ENCODE measurements at places on chromosomes 2 and 18.

- no peak for DNase-seq
Measured at GRCh38 chr2:239194731-239195317, 206.0 kb downstream of the HDAC4 start.

GRCh38 chr2:237673130-237674001 is 46.0 kb downstream of the LRRFIP1 start:
- peak; percentile 92 for DNase-seq

GRCh38 chr18:62028715-62029114 is 135.9 kb upstream of the RNF152 start:
- no peak for DNase-seq

GRCh38 chr2:114534116-114535084 is 92.0 kb downstream of the DPP10 start:
- no peak for DNase-seq

DNA sequence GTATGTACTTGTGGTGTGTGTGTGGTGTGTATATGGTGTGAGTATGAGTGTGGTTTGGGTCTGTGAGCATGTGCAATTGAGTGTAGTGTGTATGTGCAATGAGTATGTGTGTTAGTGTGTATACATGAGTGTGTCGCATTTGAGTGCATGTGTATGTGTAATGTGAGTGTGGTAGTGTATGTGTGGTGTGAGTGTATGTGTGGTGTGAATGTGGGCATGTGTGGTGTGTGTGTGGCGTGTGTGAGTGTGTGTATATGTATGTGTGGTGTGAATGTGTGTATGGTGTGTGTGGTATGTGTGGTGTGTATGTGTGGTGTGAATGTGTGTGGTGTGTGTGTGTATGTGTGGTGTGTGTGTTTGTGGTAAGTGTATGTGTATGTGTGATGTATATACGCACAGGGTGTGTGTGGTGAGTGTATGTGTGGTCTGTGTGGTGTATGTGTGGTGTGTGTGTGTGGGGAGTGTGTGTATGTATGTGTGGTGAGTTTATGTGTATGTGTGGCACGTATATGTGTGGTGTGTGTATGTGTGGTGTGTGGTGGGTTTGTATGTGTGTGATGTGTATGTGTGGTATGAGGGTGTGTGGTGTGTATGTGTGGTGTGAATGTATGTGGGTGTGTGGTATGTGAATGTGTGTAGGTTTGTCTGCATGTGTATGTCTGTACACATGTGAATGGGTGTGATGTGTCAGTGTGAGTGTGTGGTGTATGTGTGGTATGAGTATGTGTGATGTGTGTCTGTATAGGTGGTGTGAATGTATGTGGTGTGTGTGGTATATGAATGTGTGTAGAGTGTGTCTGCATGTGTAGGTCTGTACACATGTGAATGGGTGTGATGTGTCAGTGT is 123.4 kb downstream of the DOCK10 start:
- DNase-seq = no peak

- no peak for DNase-seq
Measured at GRCh38 chr2:176187899-176188773, at the start of gene HOXD1. Gene HOXD1, plus strand, starts transcription at chr2:176188668. Its CDS starts 134 bp downstream, at chr2:176188802.

Data from activated naive CD4-positive, alpha-beta T cell treated with anti-CD3 and anti-CD28 coated beads, Interleukin-2, amount 50 U/mL, for 16 hours (primary cell).